HS-5 (cell line): ENCODE measurements at places on chromosomes 12 and 14.

GRCh38 chr12:64780531-64781279 is 21.5 kb upstream of the GNS start:
- DNase-seq = no peak

DNA sequence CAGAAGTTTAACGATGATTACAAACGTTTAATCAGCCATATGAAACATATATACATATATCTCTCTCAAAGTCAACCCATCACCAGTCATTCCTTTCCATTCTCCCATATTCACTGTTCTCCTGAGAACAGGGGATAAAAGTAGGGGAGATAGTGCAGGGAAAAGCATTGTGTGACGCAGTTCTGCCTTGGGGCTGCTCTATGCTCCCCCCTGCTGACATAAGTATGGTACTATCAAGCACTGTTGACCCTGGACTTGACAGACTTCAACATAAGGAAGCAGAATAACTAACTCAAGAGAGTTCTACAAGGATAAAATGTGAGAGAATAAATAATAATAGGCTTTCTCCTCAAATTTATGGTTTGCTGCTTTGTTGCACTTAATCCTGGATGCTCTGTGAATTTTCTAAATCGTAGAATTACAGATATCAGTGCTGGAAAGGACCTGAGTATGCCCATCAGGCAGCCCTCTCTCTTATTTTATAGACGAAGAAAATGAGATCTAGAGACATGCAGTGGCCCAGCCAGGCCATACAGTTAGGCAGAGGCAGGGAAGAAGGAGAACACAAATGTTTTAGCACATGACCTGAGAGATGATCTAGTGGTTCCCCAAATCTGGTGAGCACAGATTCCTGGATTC is 87.2 kb downstream of the SCN8A start:
- DNase-seq = no peak

GRCh38 chr12:49665384-49665783 is 41.8 kb downstream of the FMNL3 start:
- DNase-seq = no peak

- DNase-seq = no peak
Observed at GRCh38 chr12:91142221-91142631, 30.9 kb upstream of the LUM start.

- DNase-seq = no peak
Observed at GRCh38 chr12:31514912-31515311, 76.0 kb downstream of the DENND5B start.

GRCh38 chr12:57889500-57889989 is 43.0 kb upstream of the CTDSP2 start:
- no peak for DNase-seq

- no peak for DNase-seq
Observed at GRCh38 chr12:23350808-23351207, 598.7 kb downstream of the SOX5 start.

GRCh38 chr12:121580959-121581685 is at the start of gene KDM2B:
Gene KDM2B, minus strand, starts transcription at chr12:121581023. Its CDS starts 112 bp downstream, at chr12:121580911.
- DNase-seq = peak; percentile 40

GRCh38 chr14:68559949-68560348 is 232.9 kb downstream of the ZFP36L1 start:
- no peak for DNase-seq
